ENCODE measurements at places on chromosomes 16 and 17. TPM values are rescaled to one million over a fixed set of nuclear protein-coding genes. Genes with fewer than 3 reads are reported as not detected.
A peak's percentile ranks its signal among the peaks of the same experiment; 100 is the strongest.

- no peak for DNase-seq
Measured at GRCh38 chr17:38404174-38404943, 23.9 kb upstream of the ARHGAP23 start.

DNA sequence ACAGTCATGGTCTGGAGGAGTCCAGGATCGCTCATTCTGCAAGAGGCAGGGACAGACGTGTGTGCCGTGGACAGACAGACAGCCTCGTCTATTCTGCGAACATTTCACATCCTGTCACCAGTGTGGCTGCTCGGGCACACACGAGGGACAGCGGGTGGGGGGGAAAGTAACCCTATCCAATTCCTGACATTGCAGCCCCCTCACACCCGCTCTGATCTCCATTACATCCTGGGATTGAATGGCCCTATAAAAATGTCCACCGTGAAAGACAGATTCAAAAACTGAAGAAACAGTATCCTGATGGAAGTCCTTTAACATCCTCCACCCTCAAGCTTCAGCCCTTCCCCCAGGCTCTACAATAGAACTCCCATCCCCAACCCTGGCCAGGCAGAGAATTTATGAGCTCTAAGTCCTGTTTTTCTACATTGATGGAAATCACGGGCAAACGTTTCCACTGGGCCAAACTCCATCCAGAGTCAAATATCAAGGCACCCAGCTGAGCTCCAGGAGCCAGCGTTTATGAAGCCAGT lies 39.4 kb downstream of the HS3ST3A1 start:
- DNase-seq, result peak; percentile 82

- peak; percentile 40 for DNase-seq
Measured at GRCh38 chr16:31351942-31352325, 3.0 kb upstream of the ITGAX start.

DNA sequence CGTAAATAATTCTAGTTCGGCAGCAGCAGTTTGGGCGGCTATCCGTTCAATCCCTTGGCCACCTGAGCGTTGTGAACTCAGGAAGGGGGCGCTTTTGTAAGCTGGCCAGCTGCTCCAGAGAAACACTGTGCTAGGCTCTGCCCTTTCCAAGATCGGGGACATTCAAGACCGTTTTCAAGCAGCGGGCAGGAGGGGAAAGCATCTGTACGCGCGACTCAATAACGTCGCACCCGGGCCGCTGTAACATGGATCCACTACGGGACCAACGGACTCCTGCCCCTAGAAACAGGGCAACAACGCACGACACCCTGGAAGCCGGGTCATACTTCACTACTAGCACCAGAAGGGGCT lies 463 bp downstream of the TOP2A start:
- no peak for DNase-seq

DNA sequence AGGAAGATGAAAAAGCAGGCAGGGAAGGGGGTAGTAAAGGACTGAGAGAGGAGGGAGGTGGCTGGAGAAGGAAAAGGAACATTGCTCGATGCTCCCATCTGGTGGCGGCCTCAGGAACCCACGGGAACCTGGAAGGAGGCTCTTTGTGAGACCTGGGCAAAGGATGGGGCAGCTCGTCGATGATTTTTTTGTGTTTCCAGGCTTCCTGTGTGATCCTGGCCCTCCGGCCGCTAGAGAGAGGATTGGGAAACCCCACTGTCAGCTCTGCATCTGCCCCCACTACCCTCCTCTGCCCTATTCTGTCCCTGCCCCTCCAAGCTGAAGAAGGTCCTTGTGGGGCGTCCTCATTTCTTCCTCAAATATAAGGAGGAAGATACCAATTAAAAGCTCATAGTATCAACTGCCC lies 6.6 kb downstream of the WFIKKN2 start:
- DNase-seq, result no peak

GRCh38 chr16:21560462-21560861 lies 38.9 kb upstream of the METTL9 start:
- DNase-seq, result peak; percentile 48

DNA sequence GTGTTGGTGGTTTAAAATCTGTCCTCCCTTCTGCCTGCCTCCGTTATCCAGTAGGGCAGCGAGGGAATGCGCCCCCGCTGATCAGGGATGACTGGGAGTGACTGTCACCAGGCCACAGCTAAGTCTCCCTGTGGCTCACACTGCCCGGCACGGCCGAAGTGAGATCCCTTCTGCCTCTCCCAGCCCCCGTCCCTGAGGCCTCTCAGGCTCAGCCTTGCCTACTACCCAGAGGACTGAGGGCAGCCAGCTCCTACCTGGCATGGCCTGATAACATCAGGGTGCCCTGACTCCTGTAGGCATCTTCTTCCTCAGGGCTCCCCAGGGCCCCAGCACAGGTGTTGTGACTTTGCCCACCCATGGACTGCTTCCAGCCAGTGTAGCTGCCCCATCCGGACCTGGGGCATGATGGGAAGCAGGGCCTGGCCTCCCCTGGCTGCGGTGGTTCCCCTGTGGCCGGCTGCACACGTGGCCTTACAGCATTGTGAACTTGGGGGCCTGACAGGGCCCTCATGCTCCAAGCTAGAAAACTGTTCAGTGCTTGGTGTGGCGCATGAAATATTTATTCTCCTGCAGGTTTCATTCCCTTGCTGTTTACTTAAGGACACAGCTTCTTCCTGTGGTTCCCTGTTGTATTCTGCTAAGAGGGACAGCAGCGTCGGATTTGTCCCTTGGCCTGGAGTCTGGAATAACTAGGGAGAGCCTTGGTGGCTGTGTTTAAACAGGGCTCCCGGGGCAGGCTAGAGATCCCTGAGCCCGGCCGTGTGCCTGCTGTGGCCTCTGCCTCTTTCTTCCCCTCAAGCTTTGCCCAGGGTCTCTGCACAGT lies 30.0 kb downstream of the GINS2 start:
- DNase-seq, result peak; percentile 61

GRCh38 chr16:19831678-19832077 lies 53.0 kb downstream of the GPRC5B start:
- DNase-seq, result no peak

GRCh38 chr17:76250141-76250540 lies 9.8 kb upstream of the RNF157 start:
- DNase-seq, result peak; percentile 24

GRCh38 chr16:49528060-49528865 lies 154.7 kb downstream of the C16orf78 start:
- no peak for DNase-seq

Gene C16orf46
- not detected for total RNA-seq

Gene CDRT15L2
- total RNA-seq, result not detected

Gene MRPL10
- total RNA-seq, result 58.8 TPM

Gene GRAPL
- 2.5 TPM for total RNA-seq

Gene LRRC37A
- total RNA-seq, result 1.8 TPM
